ENCODE measurements at places on chromosomes 1 and 21.

- DNase-seq: no peak
Observed at GRCh38 chr21:20760221-20760620, 238.0 kb upstream of the NCAM2 start.

- no peak for DNase-seq
Observed at GRCh38 chr21:46388896-46389295, 64.9 kb downstream of the PCNT start.

DNA sequence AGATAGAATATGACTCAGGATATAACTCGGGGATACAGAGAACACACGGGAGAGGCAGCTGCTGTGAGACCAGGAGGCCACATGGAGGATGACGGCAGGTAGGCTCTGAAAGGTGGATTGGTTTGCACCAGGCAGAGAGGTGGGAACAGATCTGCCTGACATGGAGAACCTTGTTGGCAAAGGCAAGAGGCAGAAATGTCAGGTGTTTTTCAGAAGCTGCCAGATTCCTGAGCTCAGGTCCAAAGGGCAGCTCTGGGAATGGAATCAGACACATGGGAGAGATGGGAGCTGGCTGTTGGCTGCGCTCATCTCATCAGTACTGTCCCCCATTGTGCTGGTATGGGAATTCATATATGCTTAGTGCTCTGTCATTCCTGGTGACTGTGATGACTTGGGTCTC is 19.2 kb downstream of the SYT6 start:
- no peak for DNase-seq

DNA sequence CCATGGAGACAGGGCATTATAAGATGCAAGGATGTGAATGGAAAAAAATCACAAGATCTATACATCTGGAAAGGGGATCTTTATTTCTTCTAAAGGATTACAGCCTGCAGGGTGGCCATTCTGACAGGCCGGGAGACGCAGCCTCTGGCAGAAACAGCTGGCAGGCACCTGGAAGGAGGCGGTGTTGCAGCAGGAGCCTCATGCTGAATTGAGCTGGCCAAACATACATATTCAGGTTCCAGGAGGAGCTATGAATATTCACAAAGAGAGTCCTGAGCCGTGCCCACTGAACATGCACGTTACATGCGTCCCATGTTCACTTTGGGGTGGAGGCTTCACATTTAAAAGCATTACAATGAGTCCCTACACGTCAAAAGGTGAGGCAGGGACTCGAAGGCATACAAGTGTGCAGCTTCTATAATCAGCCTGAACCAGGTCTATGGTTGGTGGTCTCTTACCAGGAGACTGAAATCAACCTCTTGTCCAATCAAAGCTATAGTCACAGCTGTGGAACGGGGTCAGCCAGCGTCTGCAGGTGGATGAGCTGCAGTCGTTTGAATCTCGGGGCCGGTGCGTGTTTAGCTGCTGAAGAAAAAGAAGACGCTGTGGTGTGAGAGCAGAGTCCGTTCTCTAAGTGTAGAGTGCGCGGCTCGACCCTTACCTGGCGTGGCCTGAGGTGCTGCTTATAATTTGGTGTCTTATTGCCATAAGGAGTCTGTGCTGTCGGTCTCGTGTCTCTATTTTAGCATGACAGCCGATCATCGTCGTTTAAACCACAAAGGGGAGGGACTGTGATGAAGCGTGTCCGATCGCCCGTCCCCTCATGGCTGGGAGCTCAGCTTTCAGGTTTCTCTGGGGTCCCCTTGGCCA is 183.0 kb downstream of the ETS2 start:
- no peak for DNase-seq

DNA sequence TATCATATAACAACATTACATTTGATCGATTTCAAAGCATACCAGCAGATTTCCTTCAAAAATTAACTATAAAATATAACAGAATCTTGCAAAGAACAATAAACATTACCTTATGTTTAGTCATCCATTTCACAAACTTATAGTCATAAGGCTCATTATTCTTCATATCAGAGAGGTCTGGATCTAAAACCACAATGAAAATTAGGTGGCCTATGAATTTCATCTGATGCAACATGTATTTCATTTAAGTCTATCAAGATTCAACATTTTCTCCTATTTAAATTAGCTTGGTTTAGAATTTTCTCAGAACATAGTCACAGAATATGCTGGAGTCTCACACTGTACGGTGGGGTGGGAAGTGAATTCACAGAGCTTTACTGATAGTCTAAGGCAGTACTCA is 49.2 kb downstream of the KYAT3 start:
- DNase-seq: no peak

DNA sequence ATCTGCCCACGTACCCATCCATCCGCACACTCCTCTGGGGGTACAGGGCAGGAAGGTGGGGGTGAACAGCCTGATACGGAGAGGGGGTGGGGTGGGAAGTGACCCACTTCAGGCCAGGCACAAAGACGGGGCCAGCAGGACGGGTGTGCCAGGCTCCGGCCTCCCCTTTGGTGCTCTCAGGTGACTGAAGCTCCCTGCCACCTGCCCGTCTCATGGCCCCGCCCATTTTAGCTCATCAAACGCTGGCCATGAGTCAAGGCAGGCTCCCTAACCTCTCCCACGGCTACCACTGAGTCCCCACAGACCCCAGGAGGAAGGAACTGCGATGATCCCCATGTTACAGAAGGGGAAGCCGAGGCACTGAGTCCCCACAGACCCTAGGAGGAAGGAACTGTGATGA is 109.6 kb downstream of the CRYAA start:
- no peak for DNase-seq

DNA sequence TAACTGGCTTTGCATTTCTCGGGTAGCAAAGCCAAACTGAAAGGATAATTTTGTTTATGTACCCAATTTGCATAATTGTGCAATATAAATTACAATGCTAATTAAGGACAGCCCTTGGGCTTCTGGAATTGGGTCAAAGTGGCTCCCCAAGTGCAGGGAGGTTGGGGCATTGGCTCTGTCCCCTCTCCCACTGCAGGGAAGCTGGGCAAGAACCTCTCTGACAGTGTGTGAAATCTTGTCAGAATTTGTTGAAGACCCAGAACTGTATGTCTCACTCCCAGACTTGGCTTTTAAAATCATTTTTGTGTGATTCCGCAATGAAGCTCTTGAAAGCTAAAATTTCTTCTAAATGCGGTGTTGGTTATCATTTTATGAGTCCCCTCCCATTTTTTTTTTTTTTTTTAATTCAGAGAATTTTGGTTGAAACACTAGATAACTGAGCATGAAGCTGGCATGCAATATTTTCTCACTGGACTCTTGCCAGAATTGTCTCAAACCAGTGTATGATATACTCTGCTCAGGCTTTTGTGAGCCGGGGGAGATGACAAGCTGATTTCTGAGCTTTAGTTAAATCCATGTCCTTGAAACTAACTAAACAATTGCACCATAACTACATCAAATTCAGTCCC is 878.9 kb upstream of the CXADR start:
- no peak for DNase-seq

DNA sequence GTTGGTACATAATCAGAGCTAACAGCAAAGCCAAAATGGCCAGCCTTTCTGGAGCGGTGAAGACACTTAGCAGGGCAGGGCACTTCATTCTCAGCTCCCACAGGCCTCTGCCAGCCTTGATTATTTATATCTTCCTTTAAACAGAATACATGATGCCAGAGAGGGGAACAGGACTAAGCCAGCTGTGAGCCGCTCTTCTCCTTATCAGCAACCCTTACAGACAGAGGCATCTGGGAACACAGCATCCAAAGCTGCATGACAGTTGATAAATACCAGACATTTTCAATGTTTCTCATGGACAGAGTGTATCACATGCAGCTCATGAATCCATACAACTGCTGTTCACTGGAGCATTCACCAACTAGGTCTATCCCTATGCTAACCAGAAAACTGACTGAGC is 29.1 kb downstream of the DNAJC11 start:
- DNase-seq: no peak

DNA sequence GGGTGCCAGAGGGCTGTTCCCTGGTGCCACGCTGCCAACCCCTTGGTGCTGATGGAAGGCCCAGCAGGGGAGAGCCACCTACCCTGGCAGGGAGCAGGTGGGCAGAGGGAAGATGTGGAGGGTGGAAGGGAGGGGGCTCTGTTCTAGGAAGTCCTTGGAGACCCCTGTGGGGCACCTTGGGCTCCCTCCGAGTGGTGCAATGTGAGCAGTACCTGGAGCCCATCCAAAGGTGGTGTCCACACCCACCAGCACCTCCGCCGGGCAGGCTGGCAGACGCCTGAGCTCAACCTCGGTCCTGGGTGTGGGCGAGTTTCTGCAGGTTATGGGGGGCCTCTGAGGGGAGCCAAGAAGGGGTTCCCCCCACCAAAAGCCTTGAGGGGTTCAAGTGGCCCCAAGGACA is 11.3 kb upstream of the DNMT3L start:
- no peak for DNase-seq

- no peak for DNase-seq
Observed at GRCh38 chr1:95659166-95659565, 425.2 kb downstream of the RWDD3 start.

DNA sequence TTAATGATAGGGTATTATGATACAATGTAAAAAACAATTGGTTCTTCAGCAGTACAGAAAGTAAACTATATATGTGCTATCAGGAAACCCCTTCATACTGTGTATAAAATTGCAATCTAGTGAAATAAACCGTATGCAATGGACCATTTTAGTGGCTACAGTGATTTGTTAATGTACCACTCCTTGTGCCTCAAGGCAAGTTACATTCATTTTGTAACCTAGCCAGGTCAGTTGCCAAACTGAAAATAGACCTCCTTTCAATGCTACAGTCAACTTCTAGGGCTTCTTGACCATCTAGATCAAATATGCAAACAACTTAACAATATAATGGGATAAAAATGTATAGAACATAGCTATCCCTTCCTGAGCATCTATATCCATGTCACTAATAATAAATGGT is 52.0 kb upstream of the RAVER2 start:
- no peak for DNase-seq

DNA sequence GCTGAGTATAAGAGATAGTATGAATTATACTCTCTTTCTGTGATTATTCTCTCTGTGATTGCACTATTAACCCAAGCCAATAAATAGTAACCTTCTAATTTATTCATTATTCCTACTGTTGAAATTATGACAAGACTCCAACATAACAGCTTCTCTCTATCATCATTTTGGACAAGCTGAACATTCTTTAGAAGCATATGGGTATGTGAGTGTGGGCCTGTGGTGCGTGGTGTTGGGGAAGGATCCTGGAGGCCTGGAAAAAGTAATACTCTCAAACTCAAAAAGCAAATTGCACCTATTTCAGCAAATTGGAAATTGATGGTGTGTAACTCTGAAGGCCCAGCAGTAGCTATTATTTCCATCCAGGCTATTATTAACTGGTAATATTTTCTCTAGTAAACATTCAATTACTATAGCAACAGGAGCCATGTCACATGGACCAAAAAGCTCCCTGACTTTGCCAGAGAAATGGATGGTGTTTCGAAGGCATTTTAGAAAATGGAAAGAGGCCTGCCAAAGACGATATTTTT is 502.8 kb downstream of the LTN1 start:
- DNase-seq: no peak

GRCh38 chr1:182066934-182067333 is 5.4 kb upstream of the ZNF648 start:
- no peak for DNase-seq

- no peak for DNase-seq
Observed at GRCh38 chr1:37560401-37561132, 3.8 kb downstream of the DNALI1 start.

- DNase-seq: no peak
Observed at GRCh38 chr1:205963352-205964155, 20.3 kb upstream of the SLC26A9 start.

DNA sequence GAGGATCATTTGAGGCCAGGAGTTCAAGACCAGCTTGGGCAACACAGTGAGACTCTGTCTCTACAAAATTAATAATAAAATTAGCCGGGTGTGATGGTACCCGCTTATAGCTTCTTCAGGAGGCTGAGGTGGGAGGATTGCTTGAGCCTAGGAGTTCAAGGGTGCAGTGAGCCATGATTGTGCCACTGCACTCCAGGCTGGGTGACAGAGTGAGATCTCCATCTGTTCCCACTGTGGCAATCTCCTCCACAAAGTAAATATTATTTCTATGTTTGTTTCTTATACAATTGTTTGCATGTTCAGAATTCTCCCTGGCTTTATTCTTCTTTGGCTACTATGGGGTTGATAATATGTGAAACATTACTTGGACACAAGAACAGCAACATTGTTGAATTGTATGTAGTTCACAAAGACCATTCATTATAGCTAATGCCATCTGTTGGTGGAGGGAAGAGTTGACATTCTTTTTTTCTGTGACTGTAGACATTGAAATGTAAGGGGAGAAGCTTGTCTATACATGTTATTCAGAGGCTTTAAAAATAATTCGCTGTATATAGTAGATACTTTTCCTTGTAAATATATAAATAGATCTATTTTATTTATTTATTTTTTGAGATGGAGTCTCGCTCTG is 47.8 kb upstream of the SRSF10 start:
- no peak for DNase-seq

DNA sequence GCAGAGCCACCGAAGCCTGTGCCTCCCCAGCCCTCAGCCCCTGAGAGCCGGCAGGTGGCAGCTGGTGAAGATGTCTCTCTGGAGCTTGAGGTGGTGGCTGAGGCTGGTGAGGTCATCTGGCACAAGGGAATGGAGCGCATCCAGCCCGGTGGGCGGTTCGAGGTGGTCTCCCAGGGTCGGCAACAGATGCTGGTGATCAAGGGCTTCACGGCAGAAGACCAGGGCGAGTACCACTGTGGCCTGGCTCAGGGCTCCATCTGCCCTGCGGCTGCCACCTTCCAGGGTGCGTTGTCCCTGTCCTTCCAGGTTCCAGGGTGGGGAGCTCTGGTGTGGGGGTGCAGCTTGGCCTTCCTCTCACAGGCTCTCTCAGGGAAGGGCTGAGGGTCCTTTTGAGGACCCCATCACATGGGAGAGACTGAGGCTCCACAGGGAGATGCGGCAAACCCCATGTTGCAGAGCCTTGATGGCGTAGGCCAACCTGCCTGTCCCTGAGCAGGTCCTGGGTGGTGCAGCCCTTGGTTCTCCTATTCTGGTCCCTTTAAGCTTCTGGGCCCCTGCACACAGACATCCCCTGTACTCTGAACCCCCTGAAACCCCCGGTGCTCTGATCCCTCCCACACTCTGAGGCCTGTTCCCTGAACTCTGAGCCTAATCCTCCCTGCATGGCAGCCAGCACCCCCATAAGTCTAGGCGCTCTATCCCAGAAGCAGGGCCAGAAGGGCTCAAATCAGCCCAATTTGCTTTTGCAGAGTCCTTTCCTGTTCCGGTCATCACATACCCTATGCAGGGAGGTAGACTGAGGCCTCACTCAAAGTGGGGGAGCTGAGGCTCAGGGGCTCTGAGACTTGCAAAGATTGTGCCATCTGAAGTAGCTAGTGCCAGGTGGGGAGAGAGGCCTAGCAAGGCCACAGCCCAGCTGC is 88.5 kb downstream of the TRIM11 start:
- DNase-seq: no peak

DNA sequence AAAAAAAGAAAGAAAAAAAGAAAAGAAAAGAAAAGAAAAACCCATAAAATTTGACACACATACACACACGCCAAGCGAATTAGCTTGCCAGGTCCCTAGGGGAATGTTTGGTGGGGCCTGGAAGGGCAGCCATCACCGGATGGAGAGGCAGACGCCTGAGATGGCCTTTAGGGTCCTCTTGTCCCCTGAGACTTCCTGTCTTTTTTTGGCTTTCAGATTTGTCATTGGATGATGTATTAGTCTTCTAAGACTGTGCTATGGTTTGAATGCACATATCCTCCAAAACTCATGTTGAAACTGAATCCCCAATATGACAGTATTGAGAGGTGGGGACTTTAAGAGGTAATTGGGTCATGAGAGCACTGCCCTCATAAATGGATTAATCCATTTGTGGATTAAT is 211.8 kb downstream of the TOMM20 start:
- DNase-seq: no peak
